Neuronal stem cell (in vitro differentiated cells): ENCODE measurements at places on chromosomes 7 and 10.
A peak's percentile ranks its signal among the peaks of the same experiment; 100 is the strongest.

DNA sequence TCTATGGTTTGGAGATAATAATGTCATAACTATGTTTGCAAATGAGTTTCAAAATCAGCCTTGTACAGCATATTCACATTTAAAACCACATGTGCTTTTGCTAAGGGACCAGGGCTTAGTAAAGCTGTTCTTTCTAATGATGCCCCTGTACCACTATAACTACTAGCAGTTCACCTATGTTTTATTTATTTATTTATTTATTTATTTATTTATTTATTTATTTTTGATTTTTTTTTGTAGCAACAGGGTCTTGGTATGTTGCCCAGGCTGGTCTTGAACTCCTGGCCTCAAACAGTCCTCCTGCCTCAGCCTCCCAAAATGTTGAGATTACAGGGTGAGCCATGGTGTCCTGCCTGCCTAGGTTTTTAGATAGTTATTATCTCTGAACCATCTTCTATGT, 96.9 kb downstream of the CFAP58 start:
- DNase-seq = no peak

GRCh38 chr10:73368238-73368637, 9.6 kb upstream of the CFAP70 start:
- DNase-seq = no peak

- DNase-seq = no peak
Measured at GRCh38 chr7:68461430-68461829, 1136.8 kb upstream of the AUTS2 start.

GRCh38 chr7:110831419-110831818, 259.5 kb upstream of the LRRN3 start:
- no peak for DNase-seq

DNA sequence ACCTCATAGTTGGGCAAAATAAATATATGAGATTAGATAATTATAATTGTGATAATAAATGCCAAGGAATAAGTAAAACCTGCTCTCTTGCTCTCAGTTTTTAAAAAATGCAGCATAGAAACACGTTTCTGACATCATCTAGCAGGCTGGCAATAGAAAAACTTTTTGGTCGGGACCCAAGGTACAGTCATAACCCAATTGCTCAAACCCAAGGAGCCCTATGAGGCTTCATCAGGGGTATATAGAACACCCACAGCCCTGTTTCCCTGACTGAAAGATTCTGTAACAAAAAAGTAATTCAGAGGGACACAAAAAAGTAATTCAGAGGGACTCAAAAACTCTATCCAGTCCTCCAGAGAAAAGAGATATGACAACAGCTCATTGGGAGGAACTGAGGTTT, 3.8 kb downstream of the PDE1C start:
- DNase-seq = no peak

GRCh38 chr7:28560767-28561166, 148.4 kb downstream of the CREB5 start:
- no peak for DNase-seq

DNA sequence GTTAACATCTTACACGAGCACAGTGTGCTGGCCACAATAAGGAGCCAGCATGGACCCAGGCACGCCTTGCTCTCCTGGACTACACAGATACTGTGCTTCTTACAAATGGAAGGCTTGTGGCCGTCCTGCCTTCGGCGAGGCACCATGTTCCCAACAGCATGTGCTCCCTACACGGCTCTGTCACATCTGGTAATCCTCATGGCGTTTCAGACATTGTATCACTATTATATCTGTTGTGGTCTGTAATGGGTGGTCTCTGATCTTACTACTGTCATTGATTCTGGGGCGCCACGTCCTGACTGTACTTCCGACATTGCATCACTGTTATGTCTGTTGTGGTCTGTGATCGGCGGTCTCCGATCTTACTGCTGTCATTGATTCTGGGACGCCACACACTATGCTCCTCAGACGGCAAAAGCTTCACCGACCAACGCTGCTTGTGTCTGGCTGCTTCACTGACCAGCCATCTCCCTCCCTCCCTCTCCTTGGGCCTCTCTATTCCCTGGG, 195.4 kb downstream of the MAD1L1 start:
- DNase-seq = no peak

GRCh38 chr7:120370954-120371353, 98.0 kb downstream of the KCND2 start:
- no peak for DNase-seq

GRCh38 chr10:121926671-121927317, 1.0 kb downstream of the ATE1 start:
- DNase-seq = no peak

DNA sequence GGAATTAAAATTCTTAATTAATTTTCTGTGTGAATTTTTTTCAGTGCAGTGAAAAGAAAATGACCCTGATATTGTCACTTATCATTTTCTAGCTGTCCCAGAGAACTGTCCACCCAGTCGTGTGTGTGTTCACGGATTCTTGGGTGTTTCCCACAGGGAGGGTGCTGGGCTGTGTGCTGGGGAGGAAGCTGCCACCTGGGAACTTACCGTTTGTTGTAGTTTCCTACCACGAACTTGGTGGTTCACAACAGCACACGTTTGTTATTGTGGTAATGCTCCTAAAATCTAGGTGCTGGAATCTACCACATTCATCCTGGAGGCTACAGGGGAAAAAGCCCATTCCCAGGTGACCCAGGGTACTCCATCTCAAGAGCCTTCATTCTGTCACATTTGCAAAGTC, 276.1 kb downstream of the GLRX3 start:
- no peak for DNase-seq

GRCh38 chr10:7085913-7086589, 324.8 kb downstream of the SFMBT2 start:
- DNase-seq = no peak

DNA sequence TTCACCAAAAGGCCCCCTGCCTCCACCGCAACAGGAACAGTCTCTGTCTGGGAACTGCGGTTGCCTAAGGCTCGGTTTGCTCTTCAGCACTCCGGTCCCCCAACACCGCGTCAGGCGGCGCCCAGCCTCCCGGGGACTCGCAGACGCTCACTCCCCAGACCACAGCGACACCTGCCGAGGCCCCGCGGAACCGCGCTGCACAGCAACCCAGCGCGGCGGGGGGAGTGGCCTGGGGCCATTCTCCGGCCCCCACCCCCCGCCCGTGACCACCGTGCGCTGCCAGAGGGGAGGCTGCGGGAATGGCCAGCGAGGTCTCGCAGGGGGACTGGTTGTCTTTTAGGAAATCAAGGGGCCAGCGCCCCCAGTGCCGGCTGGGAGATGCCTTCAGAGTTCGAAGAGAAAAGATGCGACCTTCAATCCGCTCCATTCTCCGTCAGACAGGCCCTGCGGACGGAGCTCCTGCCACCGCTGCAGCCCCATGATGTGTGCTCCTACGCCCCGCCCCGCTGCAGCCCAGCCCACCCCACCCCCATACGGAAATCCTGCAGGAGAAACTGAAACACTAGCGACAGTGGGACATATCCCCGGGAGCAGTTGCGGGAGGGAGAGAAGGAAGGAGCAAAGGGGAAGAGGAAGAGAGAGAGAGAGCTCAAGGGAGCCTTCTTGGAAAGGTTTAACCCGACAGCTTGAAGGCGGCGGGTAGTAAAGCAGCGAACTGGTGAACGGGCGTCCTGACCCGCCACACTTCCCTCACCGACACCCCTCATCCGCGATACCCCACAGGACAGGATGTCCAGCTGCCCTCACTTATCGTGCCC, 137.4 kb upstream of the CDCA7L start:
- DNase-seq = peak; percentile 83

GRCh38 chr10:21273400-21273968, 252.0 kb downstream of the SKIDA1 start:
- DNase-seq = no peak

DNA sequence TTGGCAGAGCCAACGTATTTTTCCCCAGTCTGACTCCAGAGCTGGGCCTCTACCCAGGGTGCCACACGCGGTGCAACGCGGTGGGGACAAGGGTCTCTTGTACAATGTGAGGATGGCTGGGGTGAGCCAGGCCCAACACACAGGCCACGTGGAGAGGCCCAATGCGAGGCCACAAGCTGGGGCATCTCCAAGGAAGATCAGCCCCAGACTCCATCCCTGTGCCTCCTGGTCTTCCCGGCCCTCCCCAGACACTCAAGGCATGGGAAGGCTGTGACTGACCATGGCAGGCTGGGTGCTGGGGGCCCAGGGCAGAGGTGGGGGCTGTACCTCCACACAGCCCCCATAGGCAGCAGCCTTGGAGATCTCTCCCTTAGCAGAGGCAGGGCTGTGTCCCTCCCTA, 135.3 kb upstream of the FAM20C start:
- DNase-seq = no peak

- DNase-seq = no peak
Measured at GRCh38 chr10:44926751-44927351, 15.7 kb downstream of the TMEM72 start.

- DNase-seq = no peak
Measured at GRCh38 chr7:6637544-6638229, 569 bp downstream of the ZNF316 start.

GRCh38 chr7:111734954-111735660, 172.8 kb upstream of the IMMP2L start:
- no peak for DNase-seq

DNA sequence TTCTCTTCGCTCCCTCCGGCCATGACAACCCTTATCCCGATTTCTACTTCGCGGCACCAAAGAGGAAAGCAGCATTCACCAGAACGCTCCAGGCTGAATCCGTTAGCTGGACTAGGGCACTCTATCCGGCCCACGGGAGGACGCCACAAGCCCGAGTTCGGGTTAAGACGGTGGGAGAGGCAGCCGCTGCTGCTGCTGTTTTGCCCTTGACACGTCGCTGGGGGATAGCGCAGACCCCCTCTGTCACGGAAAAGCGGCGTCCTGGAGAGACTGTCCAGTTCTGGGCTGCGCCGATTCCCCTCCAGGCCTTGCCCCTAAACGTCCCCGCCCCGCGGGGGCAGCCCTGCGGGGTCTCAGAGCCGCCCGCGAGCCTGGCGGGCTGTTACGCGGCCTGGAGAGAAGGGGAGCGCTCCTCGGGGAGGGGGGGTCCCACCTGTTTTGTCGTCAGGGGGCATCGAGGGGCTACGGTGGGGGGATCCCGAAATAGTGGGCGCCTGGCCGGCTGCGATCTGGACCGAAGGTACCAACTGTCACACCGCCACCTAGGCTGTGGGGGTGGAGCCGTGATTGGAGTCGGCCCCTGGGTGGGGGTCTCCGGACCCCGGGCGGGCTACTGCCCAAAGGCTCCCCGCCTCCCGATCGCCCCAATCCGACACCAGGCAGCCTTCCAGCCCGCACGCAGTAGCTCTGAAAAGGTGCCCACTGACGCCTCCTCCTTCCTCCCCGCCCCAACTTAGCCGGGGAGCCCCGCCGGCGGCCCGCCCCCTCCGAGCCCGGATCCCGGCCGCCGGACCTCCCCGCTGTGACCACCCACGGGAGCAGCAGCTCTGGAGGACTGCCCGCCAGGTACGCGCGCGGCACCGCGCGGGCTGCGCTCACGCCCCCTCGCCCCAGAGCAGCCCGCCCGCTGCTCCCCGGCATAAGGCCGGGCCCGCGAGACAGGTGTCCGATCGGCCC, 772 bp downstream of the SGMS1 start:
- peak; percentile 24 for DNase-seq

- DNase-seq = no peak
Measured at GRCh38 chr10:103155471-103156085, 37.5 kb downstream of the NT5C2 start.
